Suppressor macrophage treated with lipopolysaccharide for 1 hour (primary cell): ENCODE measurements at places on chromosomes 7 and 10.
A peak's percentile ranks its signal among the peaks of the same experiment; 100 is the strongest.

GRCh38 chr10:75028748-75029147 is 82.7 kb upstream of the SAMD8 start:
- DNase-seq = no peak

- peak; percentile 92 for DNase-seq
Measured at GRCh38 chr10:49534670-49535381, 4.1 kb downstream of the ERCC6 start.

GRCh38 chr7:41466760-41467384 is 236.0 kb downstream of the INHBA start:
- no peak for DNase-seq

DNA sequence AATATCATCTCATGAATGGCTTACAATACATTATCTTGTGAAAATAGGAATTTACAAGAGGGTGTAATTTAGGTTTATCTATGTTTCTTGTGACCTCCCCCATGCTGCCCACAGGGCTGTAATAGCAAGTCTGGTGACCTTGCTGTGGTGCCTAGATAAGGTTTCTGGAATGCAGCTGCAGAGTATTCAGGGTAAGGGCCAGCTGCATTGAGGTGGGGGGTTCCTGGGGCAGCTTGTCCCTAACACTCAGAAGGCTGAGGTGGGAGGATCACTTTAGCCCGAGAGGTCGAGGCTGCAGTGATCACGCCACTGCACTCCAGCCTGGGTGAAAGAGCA is 5.3 kb upstream of the DHTKD1 start:
- DNase-seq = no peak

DNA sequence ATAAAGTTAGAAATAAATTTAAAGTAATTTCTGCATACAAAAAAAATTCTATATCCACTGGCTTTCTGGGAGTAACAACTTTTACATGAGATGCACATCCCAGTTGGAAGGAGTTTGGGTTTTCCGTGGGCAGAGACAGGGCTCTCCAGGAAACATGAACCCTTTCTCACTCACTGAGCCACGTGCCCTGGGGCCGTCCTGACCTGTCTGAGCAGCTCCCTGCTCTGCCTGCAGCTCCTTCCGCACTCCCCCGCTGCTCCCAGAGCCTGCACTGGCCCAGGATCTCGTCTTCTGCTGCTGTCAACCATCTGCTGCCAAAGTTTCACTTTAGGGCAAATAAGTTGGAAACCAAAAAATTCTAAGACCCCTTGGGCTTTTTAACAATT is 169.1 kb downstream of the DIP2C start:
- no peak for DNase-seq

- DNase-seq = no peak
Measured at GRCh38 chr10:13376746-13377145, 28.7 kb upstream of the SEPHS1 start.

DNA sequence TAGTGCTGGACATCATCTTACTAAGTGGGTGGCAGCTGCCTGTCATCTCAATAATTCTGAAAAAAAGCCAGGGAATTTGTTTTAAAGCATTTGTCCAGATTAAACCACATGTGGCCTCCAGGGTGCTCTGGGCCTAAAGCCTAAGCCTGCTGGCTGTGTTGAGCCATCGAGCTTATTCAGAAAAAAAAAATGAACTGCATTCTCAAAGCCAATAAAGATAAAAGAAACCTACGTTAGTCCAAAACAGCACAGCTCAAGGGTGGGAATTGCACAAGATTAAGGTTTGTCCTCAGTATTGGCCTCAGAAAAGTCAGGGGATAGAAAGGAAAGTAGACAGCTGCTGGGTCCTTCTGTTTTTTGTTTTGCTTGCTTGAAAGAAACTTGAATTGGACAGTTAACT is 22.6 kb upstream of the PRTFDC1 start:
- DNase-seq = no peak

DNA sequence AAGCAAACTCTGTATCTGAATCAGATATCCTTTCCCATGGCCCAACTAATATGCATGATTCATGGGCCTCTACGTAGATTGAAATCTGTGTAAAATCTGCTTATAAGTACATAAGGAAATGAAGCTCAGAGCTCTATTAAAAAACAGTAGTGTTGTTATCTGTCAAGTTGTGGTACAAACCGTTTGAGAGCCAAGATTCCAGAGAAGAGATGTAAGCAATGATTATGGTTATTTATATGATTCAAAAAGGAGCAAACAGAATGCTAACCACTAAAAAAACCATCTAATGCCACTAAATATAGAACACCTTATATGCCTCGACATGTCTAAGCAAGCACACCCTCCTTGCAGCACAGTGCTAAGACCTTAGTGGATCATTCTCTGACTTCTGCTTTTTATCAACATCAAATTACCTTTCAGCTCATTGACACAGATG is 26.6 kb downstream of the RPP38 start:
- DNase-seq = no peak

DNA sequence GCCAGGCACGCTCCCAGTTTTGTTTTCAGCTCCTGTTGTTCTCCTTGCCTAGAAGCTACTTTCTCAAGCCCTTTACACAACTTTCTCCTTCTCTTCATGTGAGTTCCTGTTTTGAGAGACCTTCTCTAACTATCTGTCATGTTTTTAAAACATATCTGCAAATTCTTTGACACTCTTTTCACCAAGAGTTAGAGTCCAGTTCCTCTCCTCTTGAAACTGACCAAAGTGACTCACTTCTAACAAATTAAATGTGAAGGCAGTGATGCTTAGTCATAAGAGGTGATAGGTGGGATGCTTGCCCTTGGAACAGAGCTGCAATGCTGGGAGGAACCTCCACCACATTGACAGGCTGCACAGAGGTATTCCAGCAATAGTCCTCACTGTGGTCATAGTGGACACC is 25.3 kb downstream of the ZSCAN25 start:
- peak; percentile 13 for DNase-seq

DNA sequence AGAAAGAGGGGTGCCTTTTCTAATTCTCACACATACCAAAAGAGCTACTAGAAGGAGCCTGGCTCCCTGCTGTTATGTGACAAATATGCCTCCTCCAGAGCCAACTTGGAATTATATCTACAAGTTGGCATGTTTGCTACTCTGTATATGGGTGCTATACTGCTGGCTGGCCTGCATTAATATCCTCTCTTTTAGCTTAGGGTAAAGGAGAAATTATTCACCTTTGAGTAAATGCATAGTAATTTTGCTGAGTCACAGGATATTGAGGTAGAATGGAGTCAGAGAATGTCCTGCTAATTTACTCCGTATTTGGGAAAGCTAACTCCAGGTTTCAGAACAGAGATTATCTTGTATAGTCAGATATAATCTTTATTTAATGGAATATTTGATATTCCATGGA is 24.2 kb upstream of the LIPN start:
- DNase-seq = no peak

DNA sequence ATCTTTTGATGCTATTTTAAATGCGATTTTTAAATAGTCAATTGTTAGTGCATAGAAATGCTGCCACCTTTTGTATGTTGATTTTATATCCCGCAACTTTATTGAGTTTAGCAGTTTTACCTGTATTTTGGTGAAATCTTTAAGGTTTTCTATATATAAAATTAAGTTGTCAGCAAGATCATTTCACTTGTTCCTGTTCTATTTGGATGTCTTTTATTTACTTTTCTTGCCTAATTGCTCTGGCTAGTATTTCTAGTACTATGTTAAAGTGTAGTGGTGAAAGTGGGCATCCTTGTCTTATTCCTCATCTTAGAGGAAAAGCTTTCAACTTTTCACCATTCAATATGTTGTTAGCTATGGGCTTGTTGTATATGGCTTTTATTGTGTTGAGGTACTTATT is 813.3 kb upstream of the CELF2 start:
- DNase-seq = no peak

DNA sequence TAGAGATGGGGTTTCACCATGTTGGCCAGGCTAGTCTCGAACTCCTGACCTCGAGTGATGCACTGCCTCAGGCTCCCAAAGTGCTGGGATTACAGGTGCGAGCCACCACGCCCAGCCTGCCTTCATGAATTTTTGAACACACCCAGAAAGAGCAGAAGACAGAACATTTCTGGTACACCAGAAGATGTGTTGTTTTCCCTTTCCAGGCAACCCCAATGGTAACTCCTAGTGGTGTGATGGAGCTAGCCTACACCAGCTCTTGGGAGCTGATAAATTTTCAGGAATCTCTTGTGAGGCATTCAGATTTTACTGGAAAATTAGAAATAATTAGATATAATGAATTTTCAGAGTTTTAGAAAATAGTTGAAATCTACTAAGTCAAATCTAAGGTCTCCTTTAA is 904 bp upstream of the CCDC7 start:
- no peak for DNase-seq

- DNase-seq = peak; percentile 22
Measured at GRCh38 chr10:8088504-8088903, 34.0 kb downstream of the GATA3 start.

DNA sequence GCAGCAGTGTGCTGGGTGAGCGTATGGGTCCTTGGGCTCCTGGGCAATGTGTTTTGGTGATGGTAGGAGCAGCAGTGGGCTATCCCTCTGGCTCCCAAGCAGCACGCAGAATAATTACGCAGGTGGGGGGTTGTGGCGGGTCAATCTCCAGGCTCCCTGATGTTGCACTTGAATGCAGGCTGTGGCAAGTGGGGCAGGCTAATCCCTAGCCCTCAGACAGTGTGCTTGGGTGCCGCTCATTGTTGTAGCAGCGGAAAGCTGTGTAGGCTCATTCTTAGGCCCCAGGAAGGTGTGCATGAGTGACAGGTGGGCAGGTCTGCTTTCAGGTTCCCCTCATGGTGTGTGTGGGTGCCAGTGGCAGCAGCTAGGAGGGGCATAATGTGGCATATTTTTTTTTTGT is 44.1 kb downstream of the LOXL4 start:
- no peak for DNase-seq

GRCh38 chr7:16657656-16658279 is 11.8 kb downstream of the BZW2 start:
- peak; percentile 58 for DNase-seq

DNA sequence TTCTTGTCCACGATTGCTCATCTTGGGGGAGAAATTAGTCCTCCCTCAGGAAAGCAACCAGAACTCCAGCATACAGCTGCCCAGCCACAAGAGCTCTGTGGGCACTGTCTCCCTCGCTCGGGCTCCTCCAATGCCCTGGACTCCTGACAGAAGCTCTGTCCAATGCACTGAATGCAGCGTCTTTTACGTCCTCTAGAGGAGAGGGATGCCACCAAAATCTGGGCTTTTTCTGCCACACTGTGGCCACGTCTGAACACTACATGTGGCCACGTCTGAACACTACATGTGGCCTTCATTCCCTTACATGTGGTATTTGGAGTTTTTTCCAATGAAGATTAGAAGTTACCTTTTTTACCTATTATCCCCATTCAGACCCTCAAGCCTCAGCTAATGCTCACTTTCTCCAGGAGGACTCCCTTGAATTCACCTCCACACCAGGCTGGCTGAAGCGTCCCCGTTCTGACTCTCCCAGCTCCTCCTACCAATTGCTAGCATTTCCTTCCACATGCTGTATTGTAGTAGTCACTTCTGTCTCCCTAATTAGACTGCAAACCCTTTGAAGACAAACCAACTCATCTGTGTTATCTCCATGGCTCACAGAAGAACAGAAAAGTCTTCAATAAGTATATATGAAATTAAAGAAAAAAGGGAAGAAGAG is 134.3 kb upstream of the PDE1C start:
- peak; percentile 43 for DNase-seq

DNA sequence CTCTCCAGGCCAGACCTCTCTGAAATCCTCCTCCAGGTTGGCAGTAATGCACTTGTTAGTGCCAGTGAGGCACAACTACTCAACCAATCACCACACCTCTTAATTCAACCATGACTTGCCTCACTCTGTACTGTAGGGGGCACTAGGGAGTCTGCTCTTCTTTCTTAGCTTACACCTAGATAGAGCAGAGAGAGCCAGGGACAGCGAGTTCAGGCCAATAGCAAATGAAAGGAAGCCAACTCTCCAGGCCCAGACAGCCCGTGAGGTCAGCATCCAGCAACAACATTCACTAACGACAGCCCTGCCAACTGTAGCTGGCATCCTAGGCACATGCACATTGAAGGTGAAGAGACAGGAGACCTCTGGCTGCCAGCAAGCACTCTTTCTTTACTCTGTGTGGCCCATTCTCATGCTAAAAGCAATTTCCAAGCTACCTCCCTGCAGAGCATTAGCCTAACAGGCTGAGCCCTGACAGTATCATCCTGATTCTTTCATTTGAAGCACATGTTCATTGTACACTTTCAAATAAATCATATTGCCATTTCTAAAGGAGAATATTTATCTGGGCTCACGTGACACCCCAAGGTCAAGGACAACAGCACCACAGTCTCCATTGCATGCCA is 136.3 kb downstream of the DPY19L1 start:
- DNase-seq = no peak

- DNase-seq = no peak
Measured at GRCh38 chr7:117051808-117052207, 98.5 kb downstream of the ST7 start.

GRCh38 chr7:123155571-123155970 is 44.2 kb downstream of the SLC13A1 start:
- no peak for DNase-seq

DNA sequence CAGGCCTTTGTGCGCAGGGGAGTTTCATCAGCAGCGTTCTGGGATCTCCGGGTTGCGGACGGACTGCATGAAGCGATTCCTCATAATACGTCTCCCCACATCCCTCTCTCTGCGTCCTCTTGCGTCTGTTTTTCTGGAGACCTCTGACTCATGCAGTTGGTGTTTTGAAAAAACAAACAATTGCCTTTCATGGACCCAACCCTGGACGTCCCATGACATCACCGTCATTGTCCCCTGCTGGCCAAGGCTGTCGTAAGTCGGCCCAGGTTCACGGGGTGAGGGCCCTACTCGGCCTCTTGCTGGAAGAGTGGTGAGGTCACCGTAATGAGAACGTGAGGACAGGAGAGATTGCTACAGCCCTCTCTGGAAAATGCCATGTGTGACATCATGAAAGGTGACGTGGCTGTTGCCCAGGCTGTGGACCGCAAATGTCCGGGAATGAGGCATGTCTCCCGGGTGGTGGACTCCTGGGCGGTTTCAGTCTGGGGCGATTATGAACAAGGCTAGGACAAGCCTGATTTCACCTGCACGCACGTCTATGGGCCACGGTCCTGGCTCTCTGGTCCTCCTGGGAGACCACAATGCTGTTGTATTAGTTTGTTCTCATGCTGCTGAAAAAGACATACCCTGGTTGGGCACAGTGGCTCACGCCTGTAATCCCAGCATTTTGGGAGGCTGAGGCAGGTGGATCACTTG is 9.8 kb upstream of the MAFK start:
- peak; percentile 77 for DNase-seq

GRCh38 chr10:88195841-88196240 is 332.4 kb downstream of the PTEN start:
- no peak for DNase-seq

- DNase-seq = no peak
Measured at GRCh38 chr7:5755704-5756504, 25.6 kb downstream of the RNF216 start.

GRCh38 chr7:14761510-14762296 is 140.8 kb downstream of the DGKB start:
- DNase-seq = no peak

GRCh38 chr10:131201741-131202515 is 109.6 kb downstream of the TCERG1L start:
- DNase-seq = no peak

- no peak for DNase-seq
Measured at GRCh38 chr10:121131014-121131413, 279.9 kb downstream of the WDR11 start.

GRCh38 chr10:33773253-33773573 is 438.7 kb upstream of the NRP1 start:
- no peak for DNase-seq
